Naive thymus-derived CD4-positive, alpha-beta T cell (primary cell): ENCODE measurements at places on chromosomes 16 and 17. TPM values are rescaled to one million over a fixed set of nuclear protein-coding genes. Genes with fewer than 3 reads are reported as not detected.

Gene KRT222
- total RNA-seq = not detected in 2 replicates

DNA sequence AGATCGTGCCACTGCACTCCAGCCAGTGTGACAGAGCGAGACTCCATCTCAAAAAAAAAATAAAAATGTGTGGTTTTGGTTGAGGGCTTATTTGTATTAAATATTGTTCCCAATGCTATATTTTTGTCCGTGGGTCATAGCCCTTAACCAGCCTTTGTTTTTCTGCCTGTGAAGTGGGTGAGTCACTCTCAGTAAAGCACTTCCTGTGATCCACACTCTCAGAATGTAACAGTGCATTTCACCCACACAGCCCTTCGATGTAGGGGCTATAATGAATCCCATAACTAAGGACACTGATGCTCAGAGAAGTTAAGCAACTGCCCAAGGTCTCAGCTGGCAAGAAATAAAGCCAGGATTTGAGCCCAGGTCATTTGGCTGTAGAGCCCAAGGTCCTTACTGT lies 34.7 kb upstream of the POLR3E start:
- no peak for DNase-seq

GRCh38 chr17:66614469-66614868 lies 220.4 kb upstream of the CACNG5 start:
- DNase-seq = no peak

- no peak for DNase-seq
Observed at GRCh38 chr16:84139628-84140258, 5.2 kb downstream of the HSDL1 start.

DNA sequence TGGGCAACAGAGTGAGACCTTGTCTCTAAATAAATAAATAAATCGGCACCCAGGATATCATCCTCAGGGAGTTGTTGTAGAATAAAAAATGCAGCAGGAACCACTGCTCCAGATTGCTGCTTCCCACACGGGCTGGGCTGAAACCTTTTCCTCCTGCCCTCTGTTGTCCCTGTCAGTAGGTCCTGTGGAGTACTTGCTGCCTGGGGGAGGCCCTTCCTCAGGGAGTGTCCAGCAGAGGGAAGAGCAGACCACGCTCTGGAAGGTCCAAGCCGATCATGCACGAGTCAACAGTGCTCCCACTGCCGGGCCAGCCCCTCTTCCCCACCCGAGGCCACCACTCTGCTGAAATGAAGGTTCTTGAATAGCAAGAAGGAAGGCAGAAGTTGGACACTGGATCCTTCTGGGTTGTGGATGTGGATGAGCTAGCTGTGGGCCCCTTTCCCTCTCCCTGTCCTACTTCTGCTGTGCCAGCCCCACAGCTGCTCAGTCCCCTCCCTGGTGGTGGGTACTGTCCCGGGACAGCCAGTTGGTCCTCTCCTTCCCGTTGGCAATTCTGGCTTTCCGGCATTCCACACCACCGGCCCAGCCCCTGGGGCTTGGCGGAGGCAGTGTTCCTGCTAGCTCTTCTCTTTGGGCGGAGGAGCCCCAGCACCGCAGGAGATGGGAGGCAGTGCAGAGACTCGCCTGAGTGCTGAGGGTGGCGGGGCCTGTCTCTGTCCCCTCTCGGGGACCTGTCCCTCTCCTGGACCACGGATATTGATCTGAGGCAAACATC lies 10.8 kb downstream of the CDK5R1 start:
- no peak for DNase-seq

- DNase-seq = no peak
Observed at GRCh38 chr16:78196502-78196901, 97.0 kb downstream of the WWOX start.
